IPS DF 6.9 (cell line): ENCODE measurements at places on chromosomes 4 and X.

DNA sequence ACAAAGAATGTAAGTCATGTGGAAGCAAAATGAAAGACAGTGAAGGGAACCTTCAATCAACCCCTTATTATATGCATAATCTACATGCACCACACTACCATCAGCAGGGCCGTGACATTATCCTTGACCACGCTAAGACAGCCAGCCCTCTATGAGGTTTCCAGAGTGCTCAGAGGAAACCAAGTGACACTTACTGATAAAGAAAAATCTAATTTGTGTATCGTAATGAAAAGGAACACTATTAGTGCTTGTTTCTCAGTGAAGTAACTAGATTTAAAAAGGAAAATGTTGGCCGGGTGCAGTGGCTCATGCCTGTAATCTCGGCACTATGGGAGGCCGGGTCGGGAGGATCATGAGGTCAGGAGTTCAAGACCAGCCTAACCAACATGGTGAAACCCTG, 56.4 kb downstream of the ABCG2 start:
- DNase-seq, result no peak

DNA sequence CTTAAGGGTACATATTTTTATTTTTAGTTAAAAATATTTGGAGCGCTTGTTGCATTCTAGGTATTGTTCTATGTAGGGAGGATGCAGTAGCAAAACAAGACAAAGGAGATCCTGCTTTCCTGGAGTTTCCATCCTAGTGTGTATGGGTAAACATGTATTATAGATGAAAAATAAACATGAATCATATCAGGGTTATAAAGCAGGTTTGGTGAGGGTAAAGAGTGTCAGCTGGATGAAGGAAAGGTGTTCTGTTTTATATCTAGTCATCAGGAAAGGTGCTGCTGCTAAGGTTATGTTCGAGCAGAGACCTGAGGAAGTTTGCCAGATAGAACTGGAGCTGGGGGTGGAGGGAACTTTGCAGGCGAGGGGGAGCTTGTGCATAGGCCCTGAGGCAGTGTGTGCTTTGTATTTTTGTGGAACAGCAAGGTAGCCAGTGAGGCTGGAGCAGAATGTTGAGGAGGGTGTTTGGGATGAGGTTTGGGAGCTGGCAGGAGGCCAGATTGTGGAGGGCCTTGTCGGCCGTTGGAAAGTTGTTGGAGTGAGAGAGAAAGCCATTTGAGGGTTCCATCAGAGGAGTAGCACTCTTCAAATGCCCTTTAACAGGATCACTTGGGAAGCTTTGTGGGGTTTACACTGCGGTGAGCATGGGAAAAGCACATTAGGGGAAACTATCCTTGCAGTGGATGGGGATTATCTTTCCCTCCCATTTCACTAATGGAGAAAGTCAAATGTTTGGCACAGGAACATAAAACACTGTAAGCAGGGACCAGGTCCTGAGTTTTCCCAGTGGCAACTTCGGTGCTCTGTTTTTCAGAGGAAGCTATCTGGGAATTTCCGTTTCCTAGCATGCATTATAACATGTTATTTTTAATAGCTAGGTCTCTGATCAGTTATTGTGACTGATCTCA, 35.9 kb downstream of the AFF1 start:
- DNase-seq, result no peak

DNA sequence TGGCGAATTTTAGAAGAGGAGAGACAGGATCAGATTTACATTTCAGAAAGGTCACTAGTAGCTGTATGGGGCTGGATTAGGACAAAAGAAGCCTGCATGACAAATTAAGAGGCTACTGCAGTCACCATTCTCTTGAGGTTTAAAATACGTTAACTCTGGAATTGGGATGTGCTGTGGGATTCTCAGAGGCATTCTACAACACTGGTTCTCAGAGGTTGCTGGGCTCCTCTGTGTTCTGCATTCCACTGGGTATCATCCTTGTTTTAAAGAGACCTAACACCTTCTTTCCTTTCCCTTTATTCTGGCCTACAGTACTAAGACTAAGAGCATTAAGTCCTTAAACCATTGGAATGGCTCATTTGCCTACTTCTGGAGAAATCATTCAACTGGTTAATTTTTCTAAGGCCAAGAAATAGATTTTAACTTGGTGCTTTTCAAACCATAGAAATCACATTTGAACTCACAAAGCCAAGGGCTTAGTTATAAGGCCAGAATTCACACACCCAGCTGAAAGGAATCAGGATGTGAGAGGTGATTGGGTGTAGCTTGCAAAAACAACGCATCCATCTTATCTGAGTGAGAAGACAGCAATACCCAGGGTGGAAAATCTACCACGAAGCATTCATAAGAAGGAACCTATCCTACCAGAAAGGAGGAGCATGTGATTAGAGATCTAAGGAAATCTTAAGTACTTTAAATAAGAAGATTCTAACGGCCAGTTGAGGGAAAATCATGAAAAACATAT, 116.6 kb downstream of the SHISA3 start:
- no peak for DNase-seq

GRCh38 chr4:185512516-185512915, 22.8 kb downstream of the PDLIM3 start:
- no peak for DNase-seq

GRCh38 chrX:65750674-65751469, 83.4 kb downstream of the MSN start:
- no peak for DNase-seq

- DNase-seq, result no peak
These were observed 23.0 kb downstream of the FAM53A start for GRCh38 chr4:1660948-1661677.

DNA sequence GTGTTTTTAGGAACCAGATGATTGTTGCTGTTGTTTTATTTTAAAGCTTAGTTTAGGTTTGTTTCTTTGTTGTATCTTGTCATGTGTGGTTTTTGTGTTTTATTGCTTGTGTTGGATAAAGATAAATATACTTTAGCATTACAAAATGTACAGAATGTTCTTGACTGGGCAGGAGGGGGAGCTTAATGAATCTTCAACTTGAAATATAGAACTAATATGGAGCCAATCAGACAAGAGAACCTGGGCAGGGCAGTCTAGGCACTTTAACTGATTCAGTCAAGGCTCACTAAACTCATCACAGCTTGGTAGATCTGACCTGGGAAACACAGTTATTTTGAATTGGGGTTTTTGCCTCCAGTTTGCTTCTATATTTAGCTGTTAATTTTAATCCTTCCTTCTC, 304.2 kb downstream of the ARHGAP24 start:
- no peak for DNase-seq

DNA sequence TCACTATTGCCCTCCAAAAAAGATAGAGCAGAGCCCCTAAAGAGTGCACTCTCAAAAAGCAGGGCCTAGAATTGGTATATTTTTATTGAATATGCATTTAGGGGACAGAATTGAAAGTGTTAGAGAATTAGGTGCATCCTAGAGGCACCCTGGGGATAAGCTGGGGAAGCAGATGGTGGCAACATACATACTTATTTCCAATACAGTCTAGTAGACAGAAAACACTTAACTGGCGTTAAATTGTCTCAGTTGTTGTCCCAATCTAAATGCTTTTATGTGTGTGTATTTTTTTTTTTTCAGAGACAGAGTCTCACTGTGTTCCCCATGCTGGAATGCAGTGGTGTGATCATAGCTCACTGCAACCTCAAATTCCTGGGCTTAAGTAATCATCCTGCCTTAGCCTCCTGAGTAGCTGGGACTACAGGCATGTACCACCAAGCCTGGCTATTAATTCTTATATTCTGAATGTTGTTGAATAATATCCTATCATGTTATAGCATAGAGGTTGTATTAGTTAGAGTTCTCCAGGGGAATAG, 481.8 kb downstream of the GRXCR1 start:
- no peak for DNase-seq

DNA sequence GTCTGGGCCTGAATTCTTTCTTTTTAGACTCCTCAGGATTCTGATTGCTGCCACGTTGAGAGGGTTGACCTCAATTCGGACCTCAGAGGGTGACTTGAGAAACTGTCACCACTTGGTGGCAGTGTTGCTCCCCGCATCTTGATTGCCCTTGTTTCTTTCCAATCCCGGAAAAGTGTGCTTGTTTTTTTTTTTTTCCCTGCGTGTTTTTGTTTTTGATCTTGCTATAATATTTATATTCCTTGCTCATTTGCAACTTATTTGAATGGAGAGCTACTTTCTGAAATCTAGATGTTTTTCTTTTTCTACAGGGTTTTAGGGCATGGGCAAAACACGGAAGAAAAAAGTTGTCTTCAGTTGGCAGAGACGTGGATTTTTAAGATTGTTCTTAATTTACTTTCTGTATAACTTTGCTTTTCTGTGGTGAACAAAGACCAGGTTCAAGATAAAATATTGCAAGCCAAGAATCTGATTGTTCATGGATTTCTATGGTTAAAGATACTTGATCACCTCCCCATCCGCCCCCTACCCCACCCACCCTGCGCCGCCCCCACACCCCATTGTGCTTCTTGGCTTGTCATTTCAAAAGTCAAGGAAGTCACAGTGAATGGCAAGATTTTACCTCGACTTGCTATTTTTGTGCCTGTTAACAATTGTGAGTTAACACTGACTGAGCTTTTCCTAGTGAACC, 102.0 kb downstream of the PTTG2 start:
- DNase-seq, result peak; percentile 66

DNA sequence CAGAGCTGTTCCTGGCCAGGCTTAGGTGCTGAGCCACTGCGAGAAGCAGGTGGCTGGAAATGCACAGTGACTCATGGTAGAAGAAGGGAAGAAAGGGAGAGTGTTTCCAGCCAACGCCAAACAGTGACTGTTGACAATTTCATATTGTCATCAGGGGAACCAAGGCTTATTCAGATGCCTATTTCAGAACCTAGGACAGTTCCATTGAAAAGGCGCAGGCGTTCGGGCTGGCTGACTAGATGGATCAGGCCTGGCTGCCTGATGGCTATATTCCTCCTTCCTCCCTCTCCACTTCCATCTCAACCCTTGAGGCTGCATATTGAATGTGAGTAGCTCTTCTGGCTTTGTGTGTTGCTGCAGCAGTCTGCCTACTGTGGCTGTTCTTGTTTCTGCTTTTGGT, 73.0 kb upstream of the FRMPD4 start:
- peak; percentile 13 for DNase-seq

DNA sequence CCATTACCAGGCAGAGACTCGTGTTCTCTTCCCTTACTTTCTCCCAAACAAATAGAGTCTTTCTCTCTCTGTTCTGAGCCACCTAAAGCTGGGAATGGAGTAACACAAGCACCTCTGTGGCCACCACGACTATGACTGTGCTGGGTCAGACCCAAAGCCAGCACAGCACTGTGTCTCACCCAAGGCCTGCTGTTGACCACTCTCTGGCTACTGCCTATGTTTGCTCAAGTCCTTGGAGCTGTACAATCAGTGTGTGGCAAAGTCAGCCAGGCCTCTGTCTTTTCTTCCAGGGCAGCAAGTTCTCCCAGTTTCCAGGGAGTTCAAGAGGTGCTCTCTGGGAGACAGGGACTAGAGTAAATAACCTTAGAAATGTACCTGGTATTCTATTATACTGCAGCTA, 239.4 kb downstream of the FAM47A start:
- no peak for DNase-seq

DNA sequence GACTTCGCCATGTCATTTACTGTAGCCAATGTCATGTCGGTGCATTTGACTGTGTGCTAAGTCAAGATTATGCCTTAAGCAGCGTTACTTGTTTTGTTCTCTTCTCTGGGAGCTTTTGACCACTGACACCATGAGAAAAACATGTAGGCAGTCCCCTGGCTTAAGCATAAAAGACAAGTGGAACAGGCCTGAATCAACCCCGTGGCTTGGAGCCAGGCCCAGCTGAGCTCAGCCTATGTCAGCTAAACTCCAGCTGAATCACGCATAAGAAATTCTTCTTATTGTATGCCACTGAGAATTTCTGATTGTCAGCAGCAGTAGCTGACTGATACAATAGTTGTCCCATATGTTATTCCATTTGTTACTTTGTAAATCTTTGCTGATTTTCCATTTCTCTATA, 261.9 kb downstream of the CBLL2 start:
- no peak for DNase-seq
